GM23248 (cell line): ENCODE measurements at places on chromosomes 12 and 14. TPM values are rescaled to one million over a fixed set of nuclear protein-coding genes. Genes with fewer than 3 reads are reported as not detected.

RNFT2 gene
- total RNA-seq = 0.43 TPM in 1 of 2 replicates, not detected in the other

GPRC5A gene
- total RNA-seq = 32.9 and 37.8 TPM in 2 replicates

- no peak for DNase-seq
These were observed 98.3 kb upstream of the ESRRB start for GRCh38 chr14:76277586-76278130.

GRCh38 chr14:33510063-33510481, 440.8 kb downstream of the EGLN3 start:
- DNase-seq = peak; percentile 81

DNA sequence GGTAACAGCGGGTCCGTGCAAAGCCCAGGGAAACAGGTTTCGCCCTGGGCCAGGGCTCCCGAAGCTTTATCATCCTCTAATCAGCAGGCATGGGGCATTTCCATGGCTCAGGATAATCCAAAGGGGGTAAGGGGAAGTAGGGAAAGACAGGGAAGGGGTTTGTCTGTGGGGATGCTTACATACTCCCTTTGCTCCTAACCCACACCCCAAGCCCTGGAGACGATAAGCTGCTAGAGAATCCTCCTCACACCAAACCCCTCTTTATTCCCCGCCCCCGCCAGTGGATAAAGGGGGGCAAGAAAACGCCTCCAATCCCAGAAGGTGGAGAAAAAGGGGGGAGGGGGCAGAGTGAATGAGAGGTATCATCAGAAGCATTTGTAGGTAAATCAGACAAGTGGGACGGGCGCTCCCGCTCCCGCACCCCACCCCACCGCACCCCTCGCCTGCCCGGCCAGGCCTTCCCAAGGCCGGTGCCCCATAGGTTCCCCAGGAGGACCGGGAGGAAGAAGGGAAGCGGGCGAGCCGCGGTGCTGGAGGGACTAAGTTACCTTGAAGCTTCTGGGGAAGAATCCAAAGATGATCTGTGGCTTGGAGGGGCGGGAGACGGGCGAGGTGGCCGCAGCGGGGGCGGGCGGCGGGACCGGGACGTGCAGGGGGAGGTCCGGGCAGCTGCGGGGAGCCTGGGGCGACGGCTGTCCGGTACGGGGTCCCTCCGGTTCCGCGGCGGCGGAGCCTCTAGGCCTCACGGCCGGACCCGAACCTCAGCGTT, 762 bp downstream of the PPP2R5E start:
- peak; percentile 65 for DNase-seq

NGB gene
- not detected in 2 replicates for total RNA-seq

GRCh38 chr12:7021956-7022355, 3.7 kb upstream of the LPCAT3 start:
- peak; percentile 45 for DNase-seq
